ENCODE measurements at places on chromosomes 11 and 22. TPM values are rescaled to one million over a fixed set of nuclear protein-coding genes. Genes with fewer than 3 reads are reported as not detected.

GRCh38 chr11:12139144-12139881, 28.9 kb downstream of the MICAL2 start:
- DNase-seq: no peak

DNA sequence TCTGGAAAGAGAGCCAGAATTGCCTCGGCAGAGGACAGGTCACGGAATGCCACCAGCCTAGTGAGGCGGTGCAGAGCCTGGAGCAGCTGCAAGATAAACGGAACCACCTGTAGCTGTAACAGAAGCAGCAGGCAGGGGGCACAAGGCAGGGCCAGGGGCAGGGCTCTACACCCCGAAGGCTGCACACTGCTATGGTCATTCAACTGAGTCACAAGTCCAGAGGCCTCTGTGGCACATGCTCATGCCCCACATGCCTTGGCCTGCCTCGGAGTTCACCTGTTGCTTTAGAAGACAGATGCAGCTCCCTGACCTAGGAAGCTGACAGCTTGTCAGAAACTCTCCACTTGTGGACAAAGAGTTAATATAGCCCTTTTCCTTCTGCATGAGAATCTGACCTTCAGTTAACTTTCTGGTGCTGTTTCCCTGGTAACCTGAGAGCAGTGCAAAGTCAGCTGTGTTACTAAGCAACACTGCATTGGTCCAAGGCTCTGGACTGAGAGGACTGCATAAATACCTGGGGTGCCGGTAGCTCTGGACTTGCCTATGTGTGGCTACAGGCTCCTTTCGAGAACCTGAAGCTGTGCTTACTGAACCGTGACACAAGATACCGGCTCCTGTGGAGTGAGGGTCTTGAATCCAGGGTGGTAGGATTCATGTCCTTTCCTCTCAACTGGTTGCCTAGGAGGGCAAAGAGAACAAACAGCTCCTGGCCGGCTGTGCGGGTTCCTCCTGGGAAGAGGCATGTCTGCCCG, 10.5 kb downstream of the COMMD9 start:
- no peak for DNase-seq

The TPBGL gene
- total RNA-seq: 0.26 TPM

DNA sequence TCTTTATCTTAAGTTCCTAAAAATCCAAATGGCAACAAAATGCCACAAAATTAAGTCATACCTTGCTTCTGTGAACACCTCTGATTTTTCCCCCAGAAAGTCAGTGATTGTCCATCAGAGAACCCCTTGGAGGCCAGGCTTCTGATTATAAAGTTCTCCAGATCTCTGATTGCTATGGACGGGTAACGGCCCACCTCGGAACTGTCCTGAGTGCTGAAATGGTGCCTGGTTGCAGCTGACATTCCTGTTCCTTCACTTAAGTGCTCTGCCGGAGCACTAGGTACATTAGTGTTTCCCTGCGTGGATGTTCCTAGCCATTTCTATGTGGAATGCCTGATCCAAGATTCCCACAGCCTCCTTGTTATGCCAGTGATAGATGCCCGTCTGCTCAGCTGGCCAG, 85.0 kb downstream of the CHST1 start:
- DNase-seq: no peak

- peak; percentile 77 for DNase-seq
Observed at GRCh38 chr11:118198370-118198769, 21.9 kb upstream of the SCN2B start.

- DNase-seq: no peak
Observed at GRCh38 chr11:130109386-130109785, 39.7 kb downstream of the APLP2 start.

The ANO9 gene
- total RNA-seq: 17.9 TPM

GRCh38 chr11:8002676-8003075, 15.5 kb downstream of the EIF3F start:
- no peak for DNase-seq

The SLC7A4 gene
- total RNA-seq: 8.1 TPM

DNA sequence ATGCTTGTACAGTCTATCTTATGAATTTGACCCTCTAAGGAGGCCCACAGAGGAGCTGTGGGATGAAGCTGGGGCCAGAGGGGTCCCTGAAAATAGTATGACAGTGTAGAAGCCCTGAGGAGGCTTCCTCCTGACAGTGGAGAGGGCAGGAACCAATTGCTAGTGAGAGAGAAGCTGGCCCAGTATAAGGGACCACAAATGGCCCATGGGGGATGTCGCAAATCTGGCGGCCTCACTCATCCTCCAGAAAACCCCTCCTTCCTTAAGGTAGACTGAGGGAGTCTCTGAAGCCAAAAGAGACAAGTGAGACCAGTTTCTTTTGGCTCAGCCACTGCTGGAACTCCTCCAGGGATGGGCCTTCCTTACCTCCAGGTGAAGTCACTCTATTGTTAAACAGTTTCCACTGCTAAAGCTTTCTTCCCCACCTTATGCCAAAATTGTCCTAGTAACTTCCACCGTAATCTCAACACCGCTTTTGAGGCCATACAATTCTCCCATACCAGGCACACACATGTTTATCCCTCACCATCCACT, 17.8 kb upstream of the CASTOR1 start:
- no peak for DNase-seq

- no peak for DNase-seq
Observed at GRCh38 chr11:78399136-78399535, 18.5 kb downstream of the GAB2 start.

DNA sequence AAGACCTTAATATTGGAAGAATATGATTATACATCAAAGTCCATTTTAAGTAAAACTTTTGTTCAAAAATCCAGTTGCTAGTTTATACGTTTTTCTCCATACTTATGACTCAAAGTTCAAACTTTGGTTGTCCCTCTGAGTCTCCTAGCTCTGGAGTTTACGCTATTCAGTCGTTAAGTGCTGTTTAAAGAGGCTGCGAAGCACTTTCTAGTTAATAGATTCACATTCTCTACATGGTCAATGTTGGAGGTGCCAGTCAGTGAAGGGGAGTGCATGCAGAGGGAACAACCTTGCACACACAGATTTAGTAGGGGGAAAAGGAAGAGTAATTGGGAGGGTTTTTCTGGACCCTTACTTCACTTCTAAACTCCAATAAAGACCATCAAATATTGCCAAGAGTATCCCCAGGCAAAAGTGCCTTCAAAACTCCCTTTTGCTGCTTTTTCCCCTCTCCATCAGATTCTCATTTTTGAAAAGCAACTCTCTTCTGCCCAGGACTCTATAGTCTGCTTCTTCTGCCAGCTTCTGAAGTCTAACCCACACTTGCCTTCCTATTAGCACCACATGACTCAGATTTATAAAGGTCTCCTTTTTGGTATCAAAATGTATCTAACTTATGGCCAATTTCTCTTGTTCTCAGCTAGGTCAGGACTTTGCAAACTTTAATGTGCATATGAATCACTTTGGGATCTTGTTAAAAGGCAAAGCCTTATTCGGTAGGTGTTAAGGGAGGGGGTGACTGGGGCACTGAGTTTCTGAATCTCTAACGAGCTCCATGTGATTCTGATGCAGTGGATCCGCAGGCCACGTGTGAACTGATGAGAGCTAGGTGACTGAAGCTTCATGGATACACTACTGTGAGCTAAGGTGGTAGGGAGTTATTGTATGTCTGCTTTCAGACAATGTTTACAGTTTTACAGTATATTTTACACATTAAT, 96.2 kb upstream of the MTMR2 start:
- DNase-seq: no peak

- DNase-seq: no peak
Observed at GRCh38 chr22:22883090-22883727, 4.4 kb upstream of the IGLL5 start.

GRCh38 chr11:46367244-46367915, 14.1 kb upstream of the MDK start:
- DNase-seq: no peak

GRCh38 chr11:118606157-118606843, 1.1 kb upstream of the PHLDB1 start:
- no peak for DNase-seq

The MUC2 gene
- 0.39 TPM for total RNA-seq

- no peak for DNase-seq
Observed at GRCh38 chr11:85884581-85885021, 29.4 kb downstream of the CCDC83 start.

- no peak for DNase-seq
Observed at GRCh38 chr11:31780078-31780477, 31.0 kb downstream of the PAX6 start.

GRCh38 chr22:46916886-46917770, 154.7 kb downstream of the TBC1D22A start:
- DNase-seq: no peak

DNA sequence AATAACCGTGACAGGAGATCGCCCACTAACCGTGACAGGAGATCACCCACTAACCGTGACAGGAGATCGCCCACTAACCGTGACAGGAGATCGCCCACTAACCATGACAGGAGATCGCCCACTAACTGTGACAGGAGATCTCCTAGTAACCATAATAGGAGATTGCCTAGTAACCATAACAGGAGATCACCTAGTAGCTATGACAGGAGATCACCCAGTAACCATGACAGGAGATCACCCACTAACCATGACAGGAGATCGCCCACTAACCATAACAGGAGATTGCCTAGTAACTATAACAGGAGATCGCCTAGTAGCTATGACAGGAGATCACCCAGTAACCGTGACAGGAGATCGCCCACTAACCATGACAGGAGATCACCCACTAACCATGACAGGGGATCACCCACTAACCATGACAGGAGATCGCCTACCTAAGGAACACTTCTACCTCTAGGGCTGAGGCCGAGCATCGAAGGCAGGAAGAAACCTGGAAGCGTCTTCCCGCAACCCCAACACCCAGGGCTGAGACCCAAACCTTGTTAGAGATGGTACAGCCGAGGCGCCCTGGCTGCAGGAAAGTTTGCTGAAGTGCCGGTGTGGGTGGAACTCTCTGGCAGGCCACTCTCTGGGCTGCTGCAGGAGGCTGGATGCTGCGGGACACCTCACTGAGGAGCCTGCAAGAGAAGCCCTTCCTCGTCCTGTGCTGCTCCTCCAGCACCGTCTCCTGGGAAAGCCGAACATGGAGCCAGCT, 67.5 kb upstream of the THY1 start:
- no peak for DNase-seq

DNA sequence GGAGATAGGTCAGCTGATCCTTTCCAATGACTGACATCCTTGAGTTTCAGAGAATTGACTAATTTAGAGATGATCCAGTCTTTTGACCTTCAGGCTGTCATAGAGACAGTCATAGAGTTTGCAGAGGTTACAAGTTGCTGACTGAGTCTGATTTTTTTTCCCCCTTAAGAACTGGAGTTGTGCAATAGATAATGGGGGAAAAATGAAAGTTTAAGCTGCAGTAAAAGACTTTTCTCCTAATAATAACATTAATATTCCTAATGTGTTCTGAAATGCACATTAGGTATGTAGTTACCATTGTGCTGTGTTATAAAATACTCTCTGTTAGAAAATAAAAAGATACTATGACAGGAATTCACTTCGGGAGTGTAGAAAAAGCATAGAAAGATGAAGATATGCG, 876.9 kb upstream of the RAG2 start:
- no peak for DNase-seq

The HINFP gene
- 28.8 TPM for total RNA-seq

- no peak for DNase-seq
Observed at GRCh38 chr11:9853929-9854552, 190.2 kb downstream of the SWAP70 start.

DNA sequence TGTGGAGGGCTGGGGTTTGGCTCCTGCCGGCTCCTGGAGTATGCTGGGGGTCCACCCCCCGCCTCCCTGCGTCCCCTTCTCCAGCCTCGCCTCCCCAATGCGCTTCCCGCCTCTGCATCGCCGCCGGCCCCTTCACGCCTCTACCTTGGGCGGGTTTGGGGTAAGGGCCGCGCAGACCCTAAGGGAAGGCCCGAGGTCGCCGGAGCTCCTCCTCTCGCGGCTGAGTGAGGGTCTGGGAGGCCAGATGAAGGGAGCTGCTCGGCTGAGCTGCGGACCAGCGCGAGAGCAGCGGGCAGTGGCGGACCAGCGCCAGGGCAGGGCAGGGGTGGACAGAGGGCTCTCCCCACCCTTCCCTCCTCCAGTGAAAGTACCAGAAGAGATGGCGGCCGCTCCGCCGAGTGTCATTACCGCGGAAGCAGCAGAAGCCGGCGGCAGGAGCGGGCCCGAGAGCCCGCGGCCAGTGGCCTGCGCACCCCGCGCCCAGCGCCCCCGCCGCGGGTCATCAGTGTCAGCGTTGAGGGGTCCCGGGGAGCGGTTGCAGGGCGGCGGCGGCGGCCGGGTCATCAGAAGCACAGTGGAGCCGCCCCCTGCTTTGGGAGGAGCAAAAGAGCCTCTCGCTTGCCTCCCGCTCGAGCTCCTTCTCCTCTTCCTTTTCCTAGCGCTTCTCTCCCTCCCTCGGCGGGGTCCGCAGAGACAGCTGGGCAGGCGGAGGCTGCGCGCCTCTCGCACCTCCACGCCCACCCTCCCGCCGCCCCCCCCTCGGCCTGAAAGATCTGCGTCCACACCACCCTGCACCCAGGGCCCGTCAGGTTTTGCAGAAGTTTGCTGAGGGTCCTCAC, 255.6 kb upstream of the CADM1 start:
- DNase-seq: peak; percentile 49

- DNase-seq: no peak
Observed at GRCh38 chr11:111272420-111272819, 25.9 kb upstream of the POU2AF3 start.

DNA sequence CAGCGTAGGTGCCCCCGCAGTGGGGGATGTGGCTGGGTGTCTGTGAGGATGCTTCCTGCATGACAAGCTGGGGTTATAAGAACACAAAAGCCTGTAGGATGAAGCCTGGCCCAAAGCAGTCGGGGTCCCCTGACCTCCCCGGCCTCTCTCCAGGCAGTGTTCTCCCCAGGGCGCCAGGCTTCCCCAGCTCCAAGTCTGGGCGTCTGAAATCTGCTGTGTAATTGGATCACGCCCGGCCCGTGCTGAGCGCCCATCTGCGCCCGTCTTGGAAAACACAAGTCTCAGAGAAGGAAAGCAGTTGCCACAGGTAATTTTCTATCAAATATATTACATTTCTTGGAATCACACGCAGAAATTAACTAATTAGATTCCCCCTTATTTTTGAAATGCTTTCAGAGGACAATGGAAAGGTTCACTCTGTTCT, 233.3 kb downstream of the CTTN start:
- no peak for DNase-seq

- peak; percentile 40 for DNase-seq
Observed at GRCh38 chr22:46193898-46194310, 43.6 kb downstream of the PPARA start.

The CBL gene
- total RNA-seq: 17.9 TPM

DNA sequence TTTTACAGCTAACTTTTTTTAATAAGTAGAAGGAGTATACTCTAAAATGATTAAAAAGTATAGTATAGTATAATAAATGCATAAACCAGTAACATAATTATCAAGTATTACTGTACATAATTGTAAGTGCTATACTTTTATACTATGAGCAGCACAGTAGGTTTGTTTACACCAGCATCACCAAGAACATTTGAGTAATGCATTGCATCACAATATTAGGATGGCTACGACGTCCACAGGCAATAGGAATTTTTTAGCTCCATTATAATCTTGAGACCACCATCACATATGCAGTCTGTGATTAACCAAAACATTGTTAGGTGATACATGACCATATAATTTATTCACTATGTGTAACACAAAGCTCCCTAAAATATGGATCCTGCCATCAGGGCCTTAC, 20.4 kb downstream of the RNF141 start:
- no peak for DNase-seq
